ENCODE measurements at places on chromosomes 12 and 14.

DNA sequence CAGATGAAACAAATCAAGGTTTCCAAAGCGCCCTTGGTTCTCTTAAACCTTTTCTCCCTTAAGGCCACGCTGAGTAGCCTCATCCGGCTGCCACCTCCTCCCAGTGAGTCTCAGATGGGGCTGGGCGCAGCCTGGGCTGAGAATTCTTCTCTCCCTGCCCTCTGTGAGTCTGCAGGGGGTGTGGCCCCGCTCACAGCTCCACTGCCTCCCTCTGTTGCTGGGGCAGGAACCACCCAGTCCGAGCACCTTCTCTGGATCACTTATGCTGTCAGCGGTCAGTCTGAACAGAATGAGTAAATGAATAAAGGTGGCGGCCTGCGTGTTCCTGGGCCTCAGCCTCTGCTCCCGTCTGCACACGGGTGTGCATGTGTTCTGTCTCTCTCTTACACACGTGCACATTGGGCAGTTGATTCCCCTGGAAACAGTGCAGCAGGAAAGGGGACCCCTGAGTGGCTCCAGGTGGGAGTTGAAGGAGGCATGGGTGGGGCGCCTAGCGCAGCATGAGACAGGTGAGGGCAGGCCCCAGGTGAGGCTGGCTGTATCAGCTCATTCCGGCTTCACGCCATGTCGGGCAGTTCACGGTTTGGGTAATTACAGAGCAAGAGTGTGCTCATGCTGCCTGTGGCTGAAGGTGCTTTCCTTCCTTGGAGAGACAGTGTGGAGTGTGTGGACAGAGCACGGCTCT is 4.3 kb downstream of the PAPLN start:
- no peak for DNase-seq

- DNase-seq: no peak
Observed at GRCh38 chr14:31969699-31970240, 107.3 kb upstream of the ARHGAP5 start.

DNA sequence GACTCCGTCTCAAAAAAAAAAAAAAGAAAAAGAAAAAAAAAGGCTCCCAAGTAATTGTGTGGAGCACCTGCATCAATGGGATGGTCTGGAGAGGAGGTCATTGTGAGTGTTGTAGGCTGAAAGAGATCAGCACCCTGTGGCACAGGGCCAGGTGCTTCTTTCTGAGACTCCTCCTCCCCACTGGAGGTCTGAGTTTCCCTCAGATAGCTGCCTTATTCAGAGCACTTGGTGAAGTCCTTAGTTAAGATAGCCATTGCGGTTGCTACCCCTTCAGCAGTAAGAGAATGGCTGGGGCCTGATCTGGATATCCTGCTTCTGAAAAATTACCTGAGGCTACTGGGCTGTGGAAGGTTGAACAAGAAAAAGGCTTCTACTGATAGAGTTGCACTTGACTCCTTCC is 69.8 kb downstream of the ANO6 start:
- DNase-seq: no peak

GRCh38 chr12:67498991-67499390 is 149.6 kb upstream of the DYRK2 start:
- DNase-seq: no peak

DNA sequence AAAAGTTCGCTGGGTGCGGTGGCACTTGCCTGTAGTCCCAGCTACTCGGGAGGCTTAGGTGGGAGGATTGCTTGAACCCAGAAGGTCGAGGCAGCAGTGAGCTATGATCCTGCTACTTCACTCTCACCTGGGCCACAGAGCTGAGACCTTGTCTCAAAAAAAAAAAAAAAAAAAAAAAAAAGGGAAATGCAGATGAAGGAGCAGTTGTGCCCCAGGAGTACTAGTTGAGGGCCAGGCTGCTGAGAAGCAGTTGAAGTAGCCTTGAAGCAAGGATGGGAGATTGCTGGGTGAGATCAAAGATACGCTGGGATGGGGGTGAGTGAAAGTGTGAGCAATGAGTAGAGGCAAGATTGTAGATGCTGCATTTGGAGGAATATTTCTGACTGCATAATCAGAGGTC is 93.4 kb upstream of the DNM1L start:
- DNase-seq: no peak

DNA sequence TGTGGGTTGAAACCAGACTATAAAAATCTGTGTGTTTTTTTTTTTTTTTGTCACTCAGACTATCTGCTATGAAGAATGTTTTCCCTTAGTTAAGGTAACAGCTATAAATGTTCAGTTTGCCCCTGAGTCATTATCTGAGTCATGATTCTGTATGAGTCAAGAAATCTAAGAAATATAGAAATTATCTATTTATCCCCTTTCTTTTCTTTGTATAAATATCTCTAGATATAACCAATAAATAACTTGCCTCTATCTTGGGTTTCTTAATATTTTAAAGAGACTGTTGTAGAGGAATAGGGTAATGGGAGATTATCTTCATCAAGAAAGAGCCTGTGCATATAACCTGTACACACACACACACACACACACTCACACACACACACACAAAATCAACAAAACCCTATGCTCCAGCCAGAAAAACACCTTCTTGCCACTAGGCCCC is 161.7 kb upstream of the EEA1 start:
- peak; percentile 56 for DNase-seq

- no peak for DNase-seq
Observed at GRCh38 chr12:2358986-2359658, 306.3 kb downstream of the CACNA1C start.

Measured in HS-27A (cell line).